ENCODE measurements at places on chromosomes 5 and 9.

- DNase-seq: no peak
Observed at GRCh38 chr5:624118-624950, 12.2 kb downstream of the CEP72 start.

DNA sequence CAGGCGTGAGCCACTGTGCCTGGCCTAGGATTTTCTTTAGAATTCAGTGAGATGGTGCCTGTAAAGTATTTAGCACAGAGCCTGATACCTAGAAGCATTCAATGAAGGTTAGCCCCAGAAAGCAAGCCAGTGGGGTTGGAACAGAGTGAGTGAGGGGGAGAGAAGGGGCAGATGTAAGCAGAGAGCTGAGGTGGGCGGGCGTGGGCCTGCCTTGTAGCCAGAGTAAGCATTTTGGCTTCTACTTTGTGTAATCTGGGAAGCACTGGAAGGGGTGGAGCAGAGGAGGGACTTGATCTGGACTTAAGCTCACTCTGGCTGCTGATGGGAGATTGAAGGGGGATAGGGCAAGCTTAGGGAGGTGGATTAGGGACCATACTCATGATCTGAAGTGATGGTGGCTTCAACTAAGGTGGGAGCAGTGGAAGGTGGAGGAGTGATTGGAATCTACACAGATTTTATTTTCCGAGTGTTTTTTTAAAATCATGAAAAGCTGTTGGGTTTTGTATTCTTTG, 2.6 kb downstream of the EXOSC2 start:
- DNase-seq: no peak

DNA sequence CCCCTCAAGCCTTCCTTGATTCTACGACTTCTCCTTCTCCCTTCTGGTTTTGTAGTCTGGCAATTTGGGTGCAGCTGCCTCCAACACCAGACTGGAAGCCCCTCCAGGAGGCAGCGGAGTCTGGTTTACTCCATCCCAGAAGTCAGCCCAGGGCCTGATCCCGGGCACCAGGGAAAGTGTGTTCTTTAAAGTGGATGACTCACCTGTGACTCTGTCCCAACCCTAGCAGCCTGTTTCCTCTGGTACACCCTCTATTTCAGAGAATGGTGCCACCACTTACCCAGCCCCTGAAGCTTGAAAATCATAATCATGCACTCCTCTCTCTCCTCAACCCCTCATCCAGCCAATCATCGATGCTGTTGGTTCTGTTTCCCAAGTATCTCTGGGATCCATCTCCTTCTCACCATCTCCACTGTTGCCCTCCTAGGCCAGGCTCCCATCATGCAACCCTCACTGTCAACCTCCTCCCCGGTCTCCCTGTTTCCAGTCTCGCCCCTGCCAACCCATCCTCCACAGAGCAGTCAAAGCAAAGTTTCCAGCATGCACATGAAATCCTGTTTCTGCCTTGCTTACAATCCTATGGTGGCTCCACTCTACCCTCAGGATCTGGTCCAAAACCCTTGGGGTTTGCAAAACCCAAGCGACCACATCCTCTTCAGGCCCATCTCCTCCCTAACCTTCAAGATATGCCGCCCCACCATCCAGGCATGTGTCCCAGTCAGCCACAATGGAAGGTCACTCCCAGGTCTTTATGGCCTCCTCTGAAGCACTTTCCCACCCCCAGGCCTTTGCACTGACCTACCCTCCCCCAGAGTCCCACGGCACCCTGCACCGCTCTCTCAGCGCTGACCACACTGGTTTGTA, 10.5 kb downstream of the LHX6 start:
- DNase-seq: no peak

GRCh38 chr5:178325679-178326373, 93.2 kb upstream of the PHYKPL start:
- no peak for DNase-seq

DNA sequence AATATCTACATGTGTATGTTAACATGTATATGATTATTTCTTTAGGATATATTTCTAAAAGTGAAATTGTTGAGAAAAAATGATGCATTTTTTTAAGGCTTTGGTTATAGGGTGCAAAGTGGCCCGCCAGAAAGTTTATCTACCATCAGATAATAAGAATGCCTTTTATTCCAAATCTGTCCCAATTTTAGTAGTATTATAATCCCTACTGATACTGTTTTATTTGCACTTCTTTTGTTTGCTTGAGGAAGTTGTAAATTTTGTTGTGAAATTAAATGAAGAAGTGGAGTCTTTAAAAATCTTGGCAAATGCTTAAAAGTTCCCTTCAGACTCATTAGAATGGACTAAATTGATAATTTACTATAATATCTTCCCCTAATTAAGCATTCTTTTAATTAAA, 73.0 kb downstream of the NIPBL start:
- no peak for DNase-seq

DNA sequence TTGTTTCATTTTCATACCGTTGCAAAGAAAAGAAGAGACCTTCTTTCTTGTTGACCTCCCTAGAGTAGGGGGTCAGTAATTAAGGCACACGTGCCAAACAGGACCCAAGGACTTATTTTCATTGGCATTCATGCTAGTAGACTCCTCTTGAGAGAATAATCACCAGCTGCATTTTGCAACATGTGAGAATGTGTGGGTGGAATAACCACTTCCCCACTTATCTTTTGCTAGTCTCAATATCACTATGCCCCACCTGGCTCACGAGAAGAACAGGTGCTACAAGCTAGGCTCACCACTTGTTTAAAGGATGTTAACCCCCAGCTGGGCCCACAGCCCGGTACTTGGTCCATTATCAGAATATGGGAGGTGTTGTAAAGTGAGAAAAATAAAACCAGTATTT, 460.7 kb upstream of the MEF2C start:
- peak; percentile 48 for DNase-seq

DNA sequence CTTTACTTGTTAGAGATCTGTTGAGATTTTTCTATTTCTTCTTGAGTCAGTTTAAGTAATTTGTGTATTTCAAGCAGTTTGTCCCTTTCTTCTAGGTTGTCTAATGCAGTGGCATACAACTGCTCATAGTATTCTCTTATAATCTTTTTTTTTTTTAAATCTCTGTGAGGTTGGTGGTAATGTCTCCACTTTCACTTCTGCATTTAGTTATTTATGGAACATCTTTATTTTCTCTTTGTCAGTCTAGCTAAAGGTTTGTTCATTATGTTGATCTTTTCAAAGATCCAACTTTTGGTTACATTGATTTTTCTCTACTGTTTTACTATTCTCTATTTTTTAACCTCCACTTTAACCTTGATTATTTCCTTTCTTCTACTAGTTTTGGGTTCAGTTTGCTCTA, 13.8 kb downstream of the FOXE1 start:
- no peak for DNase-seq

- no peak for DNase-seq
Observed at GRCh38 chr9:125984461-125984860, 237.3 kb downstream of the PBX3 start.

DNA sequence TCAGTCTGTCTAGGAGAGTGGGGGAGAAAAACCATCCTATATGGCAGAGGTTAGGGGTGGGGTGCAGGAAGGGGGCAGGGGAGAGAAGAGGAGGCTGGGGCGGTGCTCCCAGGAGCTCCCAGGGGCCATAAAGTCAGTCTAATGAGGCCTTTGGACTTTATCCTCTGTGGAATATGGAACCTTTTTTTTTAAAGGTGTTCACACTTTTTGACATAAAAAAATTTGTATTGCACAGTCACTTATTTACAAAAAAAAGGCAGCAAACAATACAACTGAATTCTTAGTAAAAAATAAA, 51.9 kb upstream of the SYNPO start:
- DNase-seq: no peak

DNA sequence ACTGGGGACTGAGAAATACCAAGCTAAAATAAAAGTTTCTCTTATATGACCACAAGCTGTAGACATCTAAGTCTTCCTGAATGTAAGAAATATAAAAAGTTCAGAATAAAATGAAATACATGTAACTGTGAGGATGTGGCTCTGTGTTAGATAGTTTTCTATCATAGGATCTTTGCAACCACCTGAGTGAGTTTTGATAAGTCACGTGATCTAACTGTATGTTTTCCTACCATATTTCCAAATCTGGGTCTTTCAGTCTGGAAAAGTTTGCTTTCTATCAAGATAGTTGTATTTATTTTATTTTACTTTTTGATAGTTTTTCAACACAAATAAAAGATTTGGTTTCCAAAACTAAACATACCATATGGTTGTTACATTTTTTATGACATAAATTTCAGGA, 1905.8 kb upstream of the ACO1 start:
- no peak for DNase-seq

- DNase-seq: no peak
Observed at GRCh38 chr5:124806026-124806372, 59.6 kb upstream of the ZNF608 start.

DNA sequence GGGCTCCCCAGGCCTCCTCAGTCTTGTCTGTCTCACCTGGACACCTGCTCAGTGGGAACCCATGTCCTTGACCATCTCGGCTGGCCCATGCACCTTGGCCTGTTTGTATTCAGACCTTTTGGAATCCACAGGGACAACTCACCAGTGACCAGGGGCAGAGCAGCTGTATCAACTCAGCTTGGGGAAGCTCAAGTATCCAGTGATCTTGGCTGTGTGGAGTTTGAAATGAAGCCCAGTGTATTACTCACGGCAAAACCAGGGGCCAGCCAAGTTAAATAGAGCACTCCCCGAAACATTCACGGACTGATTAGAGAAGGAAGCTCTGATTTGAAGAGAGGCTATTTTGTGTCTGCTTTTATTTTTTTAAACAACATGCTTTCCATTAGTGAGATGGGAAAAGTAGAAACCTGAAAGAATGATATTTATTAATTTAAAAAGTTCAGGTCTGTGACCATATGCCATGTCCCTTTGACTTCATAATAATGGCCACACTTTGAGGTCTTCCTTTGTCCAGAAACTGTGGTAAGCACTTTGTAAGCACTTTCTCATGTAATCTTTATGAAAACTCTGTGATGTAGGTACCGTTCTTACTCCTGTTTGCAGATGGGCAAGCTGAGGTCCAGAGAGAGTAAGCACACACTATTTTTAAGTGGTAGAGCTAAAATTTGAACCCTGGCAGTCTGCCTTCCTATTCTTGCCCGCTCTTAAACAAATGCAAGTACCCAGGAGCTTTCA, 656.5 kb downstream of the BNC2 start:
- DNase-seq: no peak

GRCh38 chr5:156147944-156148285, 179.0 kb upstream of the SGCD start:
- DNase-seq: no peak

- DNase-seq: peak; percentile 58
Observed at GRCh38 chr5:7762267-7762666, 88.7 kb downstream of the CFAP90 start.

- DNase-seq: no peak
Observed at GRCh38 chr5:59097712-59098111, 514.8 kb downstream of the RAB3C start.

- no peak for DNase-seq
Observed at GRCh38 chr5:132353486-132353995, 16.0 kb upstream of the SLC22A5 start.

GRCh38 chr5:19987612-19988361, at the start of gene CDH18:
CDH18 (minus strand) TSS chr5:19988200; CDS start chr5:19838986, 149,214 bp downstream.
- DNase-seq: peak; percentile 68

- DNase-seq: no peak
Observed at GRCh38 chr9:77865385-77866047, 166.1 kb downstream of the GNAQ start.

DNA sequence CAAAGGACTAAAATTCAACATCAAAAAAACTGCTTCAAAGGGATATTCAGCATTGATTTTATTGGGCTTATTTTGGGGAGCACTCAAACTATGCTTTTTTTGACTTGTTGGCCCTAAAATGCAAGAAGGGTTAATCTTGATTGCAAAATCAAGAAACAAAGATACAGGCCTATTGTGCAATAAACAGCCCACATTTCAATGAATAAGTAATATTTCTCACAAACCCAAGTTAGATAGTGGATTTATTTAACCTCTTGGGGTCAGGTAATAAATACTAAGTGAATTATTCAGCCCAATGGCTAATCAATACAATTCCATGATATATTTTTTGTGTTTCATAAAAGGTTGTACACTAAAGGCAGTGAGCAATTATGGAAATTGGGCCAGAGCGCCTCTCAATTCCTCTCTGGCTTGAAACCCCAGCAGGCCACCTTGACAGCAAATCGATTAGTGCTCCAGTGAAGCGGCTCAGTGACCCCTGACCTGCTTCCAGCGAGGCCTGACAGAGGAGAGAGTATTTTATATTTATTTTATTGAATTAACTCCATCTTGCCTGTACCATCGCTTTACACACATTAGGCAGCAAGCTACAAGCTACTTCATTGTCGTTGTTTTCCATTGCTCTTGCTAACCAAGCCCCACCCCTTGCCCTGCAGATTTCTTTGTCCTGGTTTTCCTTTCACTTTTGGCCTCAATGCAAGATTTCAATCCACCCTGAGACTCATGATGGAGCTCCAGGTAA, 65.5 kb downstream of the EBF1 start:
- DNase-seq: no peak
